ENCODE measurements at places on chromosomes 7 and 10.
A peak's percentile ranks its signal among the peaks of the same experiment; 100 is the strongest.

DNA sequence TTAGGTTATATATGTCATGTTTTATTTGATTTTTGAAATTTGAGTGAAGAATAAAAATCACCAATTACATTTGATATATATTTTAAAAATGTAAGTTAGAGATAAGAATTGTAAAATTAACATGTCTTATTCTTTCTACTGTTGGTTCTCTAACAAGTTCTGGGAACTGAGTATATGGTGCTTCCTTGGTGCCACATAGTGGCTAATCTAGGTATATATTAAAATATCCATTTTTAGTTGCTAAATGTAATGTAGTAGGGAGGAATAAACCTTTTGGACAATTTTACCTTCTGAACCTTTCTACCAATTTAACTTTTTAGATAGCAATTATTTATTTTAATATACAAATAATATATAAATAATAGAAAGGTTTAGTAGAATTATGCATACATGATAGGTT lies 17.5 kb downstream of the CFAP69 start:
- peak; percentile 61 for DNase-seq

DNA sequence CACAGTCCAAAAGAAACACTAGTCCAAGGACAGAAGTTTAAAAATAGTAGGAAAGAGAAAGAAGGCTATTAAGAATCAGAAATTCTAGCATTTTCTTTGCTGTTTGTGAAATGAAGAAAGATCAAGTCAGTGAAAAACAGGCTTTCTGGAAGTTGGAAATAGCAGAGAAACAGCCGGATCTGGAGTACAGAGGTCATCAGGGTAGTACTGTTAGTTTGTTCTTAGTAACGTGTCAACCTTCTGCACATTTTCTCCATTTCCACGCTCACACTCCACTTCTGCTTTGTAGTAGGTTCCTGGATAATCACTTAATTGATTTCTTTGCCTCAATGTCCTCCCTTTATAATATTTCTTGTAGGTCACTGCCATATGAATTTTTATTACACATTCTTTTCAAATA lies 322.6 kb downstream of the PCLO start:
- no peak for DNase-seq

- DNase-seq: peak; percentile 51
Observed at GRCh38 chr10:5089865-5090264, 4.3 kb upstream of the AKR1C3 start.

- no peak for DNase-seq
Observed at GRCh38 chr10:37704566-37704965, 152.8 kb downstream of the ZNF248 start.

GRCh38 chr10:53396876-53397275 lies 624.3 kb upstream of the MBL2 start:
- DNase-seq: no peak

DNA sequence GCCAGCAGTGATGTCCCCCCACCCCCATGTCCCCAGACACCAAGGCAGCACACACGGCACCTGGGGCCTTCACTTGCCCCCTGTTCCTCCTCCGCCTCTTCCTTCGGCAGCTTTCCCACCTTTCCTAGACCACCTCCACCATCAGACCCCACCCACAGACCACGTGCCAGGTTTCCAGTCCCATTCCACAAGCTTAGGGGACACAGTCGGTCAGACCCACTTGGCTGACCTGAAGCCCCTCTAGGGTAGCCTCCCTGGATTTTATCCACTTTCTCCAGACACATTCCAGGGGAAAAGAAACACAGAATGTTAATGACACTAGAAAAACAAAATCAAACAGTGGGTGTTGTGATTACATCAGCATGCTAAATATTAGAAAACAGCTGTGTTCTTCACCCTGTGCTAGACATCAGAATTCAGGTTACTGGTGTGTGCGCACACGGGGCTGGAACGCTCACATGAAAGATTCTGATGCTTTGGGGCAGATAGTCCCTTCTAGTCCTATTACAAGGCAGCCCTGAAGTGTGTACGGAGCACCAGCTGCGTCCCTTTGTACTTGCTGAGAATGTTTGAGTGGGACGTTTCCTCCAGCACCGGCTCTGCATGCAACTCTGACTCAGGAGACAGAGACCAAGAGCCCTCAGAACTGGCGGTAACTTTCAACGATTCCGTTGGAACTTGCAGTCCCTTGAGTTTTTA lies 75.5 kb upstream of the PPP2R2D start:
- no peak for DNase-seq

GRCh38 chr10:125247576-125247975 lies 87.2 kb upstream of the CTBP2 start:
- no peak for DNase-seq

DNA sequence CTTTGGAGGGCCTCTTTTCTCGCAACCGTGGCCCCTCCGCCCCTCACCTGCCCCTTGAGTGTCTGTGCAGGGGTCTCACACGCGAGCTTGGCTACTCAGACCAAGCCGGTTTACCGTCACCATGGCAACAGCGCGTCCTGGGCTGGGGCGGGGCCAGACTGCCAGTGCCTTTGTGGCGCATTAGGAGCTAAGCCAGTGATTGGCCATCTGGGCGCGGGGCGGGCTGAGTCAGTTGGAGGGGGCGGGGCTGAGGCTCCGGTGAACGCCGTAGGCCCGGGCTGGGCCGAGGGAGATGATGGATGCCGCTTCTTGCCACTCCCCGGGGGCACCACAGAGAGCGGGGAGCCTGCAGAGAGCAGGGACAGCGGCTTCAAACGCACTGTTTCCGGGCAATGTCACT lies 48.7 kb upstream of the FXYD4 start:
- DNase-seq: peak; percentile 35

DNA sequence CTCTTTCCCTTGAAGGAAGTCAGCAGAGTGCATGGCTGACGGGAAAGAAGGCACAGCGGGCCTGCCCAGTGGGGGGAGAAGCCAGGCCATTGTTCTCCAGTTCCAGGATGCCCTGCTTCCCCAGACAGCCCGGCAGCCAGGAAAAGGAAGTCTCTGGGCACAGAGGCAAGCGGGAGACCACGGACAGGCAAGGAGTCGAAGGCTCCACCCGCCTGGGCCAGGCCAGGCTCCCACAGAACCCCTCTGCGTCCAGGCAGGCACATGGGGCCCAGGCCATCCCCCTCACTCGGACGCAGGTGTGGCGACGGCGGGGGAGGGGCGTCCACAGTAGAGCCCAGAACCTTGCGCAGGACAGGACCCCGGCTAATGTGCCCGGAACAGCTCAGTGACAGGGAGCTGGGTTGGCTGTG lies 8.7 kb downstream of the GPR146 start:
- DNase-seq: no peak

DNA sequence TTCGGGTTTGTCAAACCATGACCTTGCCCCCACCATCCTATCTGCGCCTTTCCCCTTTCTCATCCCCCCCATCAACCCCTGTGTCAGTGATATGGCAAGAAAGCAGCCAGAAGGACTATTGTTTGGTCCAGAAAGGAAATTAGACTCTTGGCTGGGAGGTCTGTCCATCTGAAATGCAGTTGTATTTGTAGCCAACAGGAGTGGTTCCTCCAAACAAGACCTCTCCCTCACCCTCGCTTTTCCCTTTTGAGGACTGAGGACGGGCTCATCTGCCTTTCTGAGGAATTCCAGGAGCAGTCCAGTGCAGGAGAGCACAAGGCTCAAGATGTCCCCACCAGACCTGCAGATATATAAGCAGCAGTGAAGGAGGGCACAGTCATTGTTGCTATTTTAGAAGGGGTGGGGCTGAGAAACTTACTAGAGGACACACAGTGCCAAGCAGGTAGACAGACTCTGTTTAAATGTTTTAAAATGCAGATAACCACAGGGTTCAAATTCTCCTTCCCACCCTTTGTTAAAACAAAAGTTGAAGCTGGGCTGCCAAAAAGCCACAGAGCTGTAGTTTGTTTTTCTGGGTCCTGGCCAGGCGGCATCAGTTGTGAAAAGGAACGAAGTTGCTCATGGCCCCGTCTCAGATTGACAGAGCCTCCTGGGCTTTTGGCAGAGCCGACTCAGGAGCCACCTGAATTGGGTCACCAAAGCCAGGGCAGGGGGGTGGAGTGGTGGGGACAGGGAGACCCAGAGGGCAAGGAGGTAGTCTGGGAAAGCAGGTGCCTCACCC lies 37.3 kb downstream of the CYP17A1 start:
- DNase-seq: no peak

DNA sequence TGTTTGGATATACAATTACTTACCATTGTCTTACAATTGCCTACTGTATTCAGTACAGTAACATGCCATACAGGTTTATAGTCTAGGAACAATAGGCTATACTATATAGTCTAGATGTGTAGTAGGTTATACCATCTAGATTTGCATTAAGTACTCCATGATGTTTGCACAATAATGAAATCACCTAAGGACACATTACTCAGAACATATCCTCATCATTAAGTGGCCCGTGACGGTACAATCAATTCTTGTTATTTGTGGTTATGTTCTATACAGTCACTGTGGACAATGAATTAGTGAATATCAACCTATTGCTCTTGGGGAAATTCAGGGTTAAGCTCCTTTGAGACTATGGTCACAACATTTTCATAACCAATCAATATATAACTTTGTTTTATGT lies 75.6 kb downstream of the MICU1 start:
- DNase-seq: no peak

DNA sequence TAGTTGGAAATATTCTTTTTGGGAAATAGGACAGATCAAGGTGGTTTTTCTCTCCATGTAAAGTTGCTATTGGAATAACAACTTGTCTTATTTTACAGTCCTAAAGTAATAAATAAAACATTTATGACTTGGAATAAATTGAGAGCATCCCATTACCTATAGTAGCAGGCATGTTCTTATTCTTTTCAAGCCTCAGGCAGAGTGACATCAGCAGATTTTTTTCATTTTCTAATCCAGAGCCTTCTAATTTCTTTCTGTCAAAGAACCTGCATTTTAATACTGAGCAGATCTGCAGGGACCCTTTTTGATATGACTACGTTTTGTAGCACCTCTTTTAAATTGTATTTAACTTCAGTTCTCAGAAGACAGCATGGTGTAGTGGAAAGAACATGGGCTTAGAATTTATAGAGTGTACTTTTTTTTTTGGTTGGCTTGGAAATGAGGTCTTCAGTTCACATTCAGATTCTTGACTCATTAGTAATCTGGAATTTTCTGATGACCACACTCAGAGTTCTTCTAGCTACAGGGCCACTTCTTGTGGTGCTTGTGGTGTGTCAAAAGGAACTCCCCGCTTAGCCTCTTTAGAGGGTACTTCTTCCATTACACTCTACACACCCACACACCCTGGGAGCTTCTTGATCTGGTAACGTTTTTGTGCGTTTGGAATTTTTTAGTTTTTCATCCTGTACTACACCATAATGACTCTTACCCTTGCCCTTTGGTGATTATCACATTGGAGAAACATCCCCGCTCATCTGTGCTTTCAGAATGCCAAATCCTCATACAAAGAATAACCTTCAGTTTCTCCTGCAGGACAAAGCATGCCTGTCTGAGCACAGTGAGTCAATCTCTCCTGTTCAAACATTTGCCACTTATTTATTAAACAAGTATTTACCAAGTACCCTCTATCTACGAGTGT lies 34.6 kb downstream of the AGK start:
- peak; percentile 1 for DNase-seq

DNA sequence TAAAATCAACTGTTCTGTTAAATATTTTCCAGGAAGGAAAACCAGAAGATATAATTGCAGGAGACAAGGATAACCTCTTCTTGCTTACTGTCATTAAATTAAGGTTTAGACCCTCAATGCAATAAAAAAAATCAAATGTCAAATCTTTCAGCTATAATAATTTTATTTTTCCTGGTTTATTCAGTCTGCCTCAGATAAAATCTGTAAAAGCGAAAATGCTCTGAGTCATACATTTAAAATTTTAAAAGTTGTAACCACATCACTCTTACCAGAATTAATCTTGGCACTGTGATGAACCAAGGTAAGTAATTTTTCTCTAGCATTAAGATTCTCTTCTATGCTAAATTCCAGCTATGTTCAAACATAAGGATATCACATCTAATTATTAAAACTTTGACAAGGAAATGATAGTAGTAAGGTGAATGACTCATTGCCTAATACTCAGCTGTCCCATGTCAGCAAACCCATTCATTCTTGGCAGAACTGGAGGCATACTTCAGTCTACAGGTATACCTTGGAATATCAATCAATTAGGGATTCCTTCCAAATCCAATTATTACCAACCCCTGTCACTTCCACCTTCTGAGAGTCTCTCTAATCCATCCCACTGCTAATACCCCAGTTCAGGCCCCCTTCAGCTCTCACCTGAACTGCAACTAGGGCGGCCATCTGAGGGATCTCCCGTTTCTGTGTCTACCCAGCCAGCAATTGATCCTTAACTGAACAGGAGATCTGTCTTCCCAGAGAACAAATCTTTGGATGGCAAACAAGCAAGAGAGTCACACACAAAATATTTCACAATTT lies 434.1 kb downstream of the GRM8 start:
- DNase-seq: no peak

DNA sequence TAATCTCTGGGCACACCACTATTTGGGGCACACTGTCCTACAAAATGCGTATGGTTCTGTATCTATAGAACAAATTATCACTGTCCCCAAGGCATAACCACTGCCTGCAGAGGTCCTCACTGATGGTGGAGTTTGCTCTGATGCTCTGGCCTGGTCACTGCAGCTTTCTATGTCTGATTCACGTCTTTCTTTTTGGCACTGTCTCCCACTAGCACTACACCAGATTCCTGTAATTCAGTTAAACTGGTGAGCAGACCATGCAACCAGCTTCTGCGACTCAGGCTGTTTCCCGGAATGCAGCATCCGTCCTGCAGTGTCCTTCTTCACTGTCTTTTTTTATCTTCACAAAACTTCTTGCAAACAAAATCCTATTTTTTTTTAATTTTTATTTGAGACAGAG lies 112.8 kb downstream of the KLF6 start:
- DNase-seq: no peak

DNA sequence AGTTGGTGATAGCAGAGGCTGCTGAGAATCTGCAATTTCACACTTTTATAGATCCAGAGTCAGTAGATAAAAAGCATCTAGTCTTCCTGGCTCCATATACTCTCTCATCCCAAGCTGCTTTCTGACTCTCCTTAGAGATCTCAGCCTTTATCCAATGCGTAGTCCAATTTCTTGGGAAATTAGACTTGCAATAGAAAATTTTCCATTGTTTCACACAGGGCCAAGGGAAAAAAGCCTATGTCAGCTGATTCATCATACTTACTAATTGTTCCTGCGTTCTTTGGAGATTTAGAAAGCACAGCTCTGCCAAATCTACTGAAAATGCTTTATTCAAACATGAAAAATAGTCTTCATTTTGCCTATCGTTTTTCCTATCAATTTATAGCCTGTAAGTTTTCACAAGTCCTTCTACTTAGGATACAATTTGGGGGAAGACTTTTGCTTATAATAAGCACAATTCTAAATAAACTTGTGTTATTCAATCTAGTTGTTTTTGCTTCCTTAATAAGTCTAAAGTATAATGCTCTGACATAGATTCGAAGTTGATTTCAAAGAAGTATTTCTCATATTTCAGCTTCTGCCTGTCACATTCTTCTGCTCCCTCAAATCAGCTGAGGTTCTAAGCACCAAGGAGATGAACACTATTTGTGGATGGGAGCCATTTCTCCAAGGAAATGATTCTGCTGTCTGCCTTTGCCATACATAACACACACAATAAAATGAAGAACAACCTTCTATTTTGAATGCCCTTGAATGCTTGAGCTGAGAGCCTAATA lies 165.4 kb downstream of the ADAM12 start:
- DNase-seq: no peak

All from LoVo (cell line).